ENCODE measurements at places on chromosomes 3 and 15.

- no peaks in the 10 kb centered on the region for H3K27me3 ChIP-seq
- DNase-seq = no peak
- no peaks in the 10 kb centered on the region for H3K4me1 ChIP-seq
- no peak overlapping the region for H3K4me3 ChIP-seq
- H3K36me3 ChIP-seq = no peaks in the 10 kb centered on the region
These were observed 104.8 kb upstream of the OSTN start for GRCh38 chr3:191094057-191094845.

GRCh38 chr3:194280777-194281176 is 70.4 kb downstream of the CPN2 start:
- H3K4me3 ChIP-seq = no peak overlapping the region
- DNase-seq = no peak
- H3K36me3 ChIP-seq = no peaks in the 10 kb centered on the region
- H3K4me1 ChIP-seq = peaks cover 28% of the 10 kb centered on the region
- H3K27me3 ChIP-seq = no peaks in the 10 kb centered on the region

DNA sequence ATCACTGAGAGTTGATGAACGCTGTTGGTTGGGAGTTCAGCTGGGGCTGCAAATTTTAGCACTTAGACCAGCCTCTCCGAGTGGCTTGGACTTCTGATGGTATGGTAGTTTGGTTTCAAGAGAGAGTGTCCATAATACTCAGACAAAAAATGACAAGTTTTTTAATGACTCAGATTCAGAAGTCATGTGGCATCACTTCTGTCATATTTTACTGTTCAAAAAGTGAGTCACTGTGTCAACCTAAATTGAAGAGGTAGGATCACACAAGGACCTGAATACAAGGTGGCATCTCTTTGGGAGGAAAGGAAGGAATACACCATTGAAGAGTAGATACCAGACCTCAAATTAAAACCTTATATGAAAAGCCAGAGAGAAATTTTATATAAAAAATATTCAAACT is 99.1 kb upstream of the CHMP2B start:
- H3K36me3 ChIP-seq = no peaks in the 10 kb centered on the region
- H3K27me3 ChIP-seq = no peaks in the 10 kb centered on the region
- H3K27ac ChIP-seq = no peak overlapping the region
- no peaks in the 10 kb centered on the region for H3K4me1 ChIP-seq
- DNase-seq = no peak

GRCh38 chr15:89349206-89349558 is 14.6 kb upstream of the POLG start:
- H3K4me3 ChIP-seq = no peak overlapping the region
- no peak overlapping the region for H3K27ac ChIP-seq
- H3K4me1 ChIP-seq = no peaks in the 10 kb centered on the region
- no peaks in the 10 kb centered on the region for H3K36me3 ChIP-seq
- peaks cover 2% of the 10 kb centered on the region for H3K27me3 ChIP-seq
- no peak for DNase-seq

- no peak overlapping the region for H3K27ac ChIP-seq
- peaks cover 35% of the 10 kb centered on the region for H3K27me3 ChIP-seq
- H3K4me1 ChIP-seq = no peaks in the 10 kb centered on the region
- H3K4me3 ChIP-seq = no peak overlapping the region
- no peak for DNase-seq
These were observed 109.8 kb upstream of the SLC6A11 start for GRCh38 chr3:10706156-10706739.

GRCh38 chr15:41843571-41843970 is 4.9 kb downstream of the PLA2G4B start:
- DNase-seq = no peak
- no peaks in the 10 kb centered on the region for H3K4me1 ChIP-seq
- H3K4me3 ChIP-seq = no peak overlapping the region
- H3K27me3 ChIP-seq = no peaks in the 10 kb centered on the region
- H3K36me3 ChIP-seq = peaks cover 26% of the 10 kb centered on the region
- H3K27ac ChIP-seq = no peak overlapping the region

DNA sequence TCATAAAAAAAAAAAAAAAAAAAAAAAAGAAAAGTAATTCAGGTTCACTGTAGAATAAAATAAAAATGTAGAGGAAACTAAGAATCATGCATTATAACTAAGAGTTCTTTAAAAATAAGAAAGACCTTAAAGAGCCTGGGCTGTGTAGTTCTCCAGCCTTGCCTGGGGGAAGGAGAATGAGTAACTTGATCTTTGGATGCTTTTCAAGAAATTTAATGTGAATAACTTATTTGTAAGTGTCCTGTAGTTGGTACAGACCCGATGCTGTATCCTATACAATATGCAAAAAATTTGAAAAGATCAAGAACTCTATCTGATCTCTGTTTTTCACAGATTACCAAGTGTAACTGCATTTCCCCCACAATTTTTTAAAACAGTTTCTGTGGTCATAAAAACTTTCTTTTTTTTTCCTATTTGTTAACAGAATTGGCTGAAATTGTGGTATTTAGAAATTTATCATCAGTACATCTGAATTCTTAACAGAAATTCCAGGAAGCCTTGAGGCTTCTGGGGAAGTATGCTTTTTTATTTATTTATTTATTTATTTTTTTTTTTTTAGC is 195.3 kb downstream of the THRB start:
- no peaks in the 10 kb centered on the region for H3K27me3 ChIP-seq
- no peak for DNase-seq
- no peak overlapping the region for H3K27ac ChIP-seq
- no peaks in the 10 kb centered on the region for H3K4me1 ChIP-seq

- no peak overlapping the region for H3K4me3 ChIP-seq
- no peaks in the 10 kb centered on the region for H3K27me3 ChIP-seq
- no peak for DNase-seq
- H3K27ac ChIP-seq = no peak overlapping the region
These were observed 62.3 kb downstream of the APBA2 start for GRCh38 chr15:28948036-28948435.

GRCh38 chr15:42879443-42879842 is 41.1 kb downstream of the TTBK2 start:
- no peak overlapping the region for H3K27ac ChIP-seq
- no peaks in the 10 kb centered on the region for H3K27me3 ChIP-seq
- no peaks in the 10 kb centered on the region for H3K36me3 ChIP-seq
- no peak for DNase-seq

DNA sequence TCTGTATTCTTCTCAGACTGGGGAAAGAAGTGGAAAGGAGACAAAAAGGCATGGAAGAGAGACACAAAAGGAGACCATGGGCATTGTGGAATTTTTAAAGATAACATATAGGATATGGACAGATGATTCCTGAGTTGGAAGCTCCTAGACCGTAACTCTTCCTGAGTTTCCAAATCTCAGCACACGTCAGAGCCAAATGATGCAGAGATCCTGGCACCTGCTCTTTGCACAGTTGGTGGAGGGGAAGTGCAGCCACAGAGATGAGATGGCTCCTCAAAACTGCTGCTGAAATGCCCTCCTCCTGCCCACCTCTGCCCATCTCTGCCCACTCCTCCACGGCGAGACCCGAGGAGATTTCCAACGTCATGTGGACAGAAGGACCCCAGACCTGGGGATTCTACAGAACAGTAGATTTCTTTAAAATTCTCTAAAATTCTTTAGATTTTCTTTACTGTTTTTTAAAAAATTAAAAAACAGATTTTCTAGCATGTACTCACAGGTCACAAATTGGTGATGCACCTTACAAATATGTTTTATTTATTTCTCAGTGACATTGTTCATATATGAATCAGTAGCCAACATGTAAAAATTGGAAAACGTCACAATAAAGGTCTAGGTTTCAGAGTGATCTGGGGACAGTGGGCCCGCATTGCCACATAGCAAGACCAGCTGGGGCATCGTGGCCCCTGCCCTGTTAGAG is 8.1 kb downstream of the CPN2 start:
- H3K36me3 ChIP-seq = no peaks in the 10 kb centered on the region
- H3K27ac ChIP-seq = no peak overlapping the region
- H3K27me3 ChIP-seq = peaks cover 46% of the 10 kb centered on the region
- DNase-seq = no peak
- no peak overlapping the region for H3K4me3 ChIP-seq

- DNase-seq = no peak
- H3K27me3 ChIP-seq = no peaks in the 10 kb centered on the region
- H3K36me3 ChIP-seq = no peaks in the 10 kb centered on the region
- H3K4me1 ChIP-seq = no peaks in the 10 kb centered on the region
These were observed 643.4 kb upstream of the ARPP21 start for GRCh38 chr3:34995796-34996430.

DNA sequence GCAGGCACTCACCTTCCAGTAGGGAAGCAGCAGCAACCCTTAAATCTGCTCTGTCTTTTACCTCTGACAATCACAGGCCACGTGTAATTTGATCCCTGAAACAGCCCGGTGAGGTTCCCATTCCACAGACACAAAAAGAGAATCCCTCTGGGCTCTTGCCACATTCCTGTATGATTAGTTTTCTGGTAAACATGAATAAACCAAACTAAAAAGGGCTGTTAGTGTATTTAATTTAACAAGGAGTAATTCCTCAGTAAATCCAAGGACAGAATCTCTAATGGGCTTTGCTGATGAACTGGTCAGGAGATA is 186.9 kb downstream of the FAM43A start:
- no peak for DNase-seq
- H3K36me3 ChIP-seq = no peaks in the 10 kb centered on the region
- no peaks in the 10 kb centered on the region for H3K27me3 ChIP-seq
- peaks cover 7% of the 10 kb centered on the region for H3K4me1 ChIP-seq

DNA sequence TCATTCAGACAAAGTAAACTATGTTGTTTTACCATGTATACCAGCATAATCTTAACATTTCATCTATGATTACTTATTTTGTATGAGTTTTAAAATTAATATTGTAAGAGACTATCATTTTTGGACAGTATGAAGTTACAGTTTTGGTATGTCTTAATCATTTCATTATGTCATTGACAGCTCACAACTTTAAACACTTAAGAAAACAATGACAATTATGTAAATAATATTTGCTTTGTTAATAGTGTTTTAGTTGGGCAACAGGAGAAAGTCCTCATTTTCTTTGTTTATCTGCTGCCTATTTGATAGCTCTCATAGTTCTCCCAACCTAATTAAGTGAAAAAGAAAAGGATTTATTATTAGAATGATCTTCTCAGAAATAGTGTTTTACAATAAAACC is 80.2 kb downstream of the MEF2A start:
- no peak overlapping the region for H3K27ac ChIP-seq
- H3K4me3 ChIP-seq = no peak overlapping the region
- H3K36me3 ChIP-seq = peaks cover 3% of the 10 kb centered on the region

GRCh38 chr3:31958701-31959152 is 22.3 kb downstream of the OSBPL10 start:
- H3K27ac ChIP-seq = no peak overlapping the region
- H3K36me3 ChIP-seq = no peaks in the 10 kb centered on the region

DNA sequence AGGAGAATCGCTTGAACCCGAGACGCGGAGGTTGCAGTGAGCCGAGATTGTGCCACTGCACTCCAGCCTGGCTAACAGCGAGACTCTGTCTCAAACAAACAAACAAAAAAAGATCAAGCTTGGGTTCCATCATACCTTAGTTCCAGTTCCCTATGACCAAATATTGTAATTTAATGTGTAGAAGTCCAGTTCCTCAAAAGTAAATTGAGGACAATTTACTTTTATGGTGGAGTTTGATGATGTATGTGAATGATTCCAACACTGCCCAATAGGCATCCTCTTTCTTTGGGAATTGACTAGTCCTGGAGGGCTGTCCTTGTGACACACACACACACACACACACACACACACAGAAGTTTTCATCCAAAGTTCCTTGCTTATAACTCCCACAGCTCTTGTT is 2.8 kb upstream of the PKM start:
- peaks cover 16% of the 10 kb centered on the region for H3K4me1 ChIP-seq
- DNase-seq = no peak
- no peak overlapping the region for H3K27ac ChIP-seq
- H3K36me3 ChIP-seq = no peaks in the 10 kb centered on the region
- H3K4me3 ChIP-seq = no peak overlapping the region

- no peaks in the 10 kb centered on the region for H3K36me3 ChIP-seq
- DNase-seq = no peak
- no peak overlapping the region for H3K27ac ChIP-seq
- no peaks in the 10 kb centered on the region for H3K4me1 ChIP-seq
- H3K4me3 ChIP-seq = no peak overlapping the region
- peaks cover 5% of the 10 kb centered on the region for H3K27me3 ChIP-seq
These were observed 19.8 kb upstream of the PIGZ start for GRCh38 chr3:196988241-196989029.

DNA sequence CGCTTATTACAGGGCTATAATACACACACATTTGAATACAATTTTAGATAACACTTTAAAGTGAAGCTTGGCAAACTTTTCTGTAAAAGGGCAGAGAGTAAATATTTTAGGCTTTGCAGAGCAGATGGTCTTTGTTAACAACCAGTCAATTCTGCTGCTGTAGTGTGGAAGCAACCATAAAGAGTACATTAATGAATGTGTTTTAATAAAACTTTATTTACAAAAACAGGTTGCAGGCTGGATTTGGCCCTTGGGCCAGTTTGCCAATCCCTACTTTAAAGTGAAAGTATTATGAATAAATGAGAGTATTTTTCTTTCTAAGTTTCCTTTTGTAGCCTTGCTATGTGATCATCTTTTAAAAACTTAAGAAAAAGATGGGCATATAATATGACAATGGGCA is 20.7 kb upstream of the ANKRD34C start:
- no peaks in the 10 kb centered on the region for H3K4me1 ChIP-seq
- H3K27me3 ChIP-seq = no peaks in the 10 kb centered on the region
- no peak overlapping the region for H3K4me3 ChIP-seq
- no peak overlapping the region for H3K27ac ChIP-seq
- DNase-seq = no peak

DNA sequence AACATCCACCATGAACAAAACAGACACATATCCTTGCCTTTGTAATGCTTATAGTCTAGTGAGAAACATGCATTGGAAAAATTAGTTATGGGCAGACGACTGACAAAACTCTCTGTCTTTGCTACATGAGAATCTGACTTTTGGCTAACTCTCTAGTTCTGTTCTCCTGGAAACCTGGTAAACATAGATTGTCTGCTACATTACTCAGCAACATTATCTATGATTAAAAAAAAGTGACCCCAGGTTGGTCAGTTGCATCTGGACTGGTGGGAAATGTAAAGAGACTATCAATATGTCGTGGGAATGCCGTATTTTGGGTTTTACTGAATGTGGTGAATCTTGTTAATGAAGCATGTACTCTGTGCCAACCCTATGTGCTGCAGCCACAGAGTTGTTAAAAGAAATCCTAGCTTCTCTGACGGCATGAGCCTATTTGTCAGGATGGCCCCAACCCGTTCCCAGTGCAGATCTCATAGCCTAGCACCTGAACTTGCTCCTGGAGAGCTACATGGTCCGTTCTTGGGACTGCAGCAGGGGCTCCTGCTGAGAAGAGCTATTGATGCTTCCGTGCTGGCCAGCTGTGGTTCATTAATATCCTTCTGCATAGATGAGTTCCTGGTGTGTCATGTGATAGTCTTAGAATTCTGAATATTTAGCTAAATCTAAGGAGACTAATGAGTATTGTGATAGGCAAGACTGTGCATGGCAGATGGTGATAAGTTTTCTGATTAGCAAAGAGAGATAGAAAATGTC is 311.7 kb upstream of the ZNF717 start:
- no peak overlapping the region for H3K27ac ChIP-seq
- H3K4me1 ChIP-seq = no peaks in the 10 kb centered on the region
- no peaks in the 10 kb centered on the region for H3K36me3 ChIP-seq
- H3K4me3 ChIP-seq = no peak overlapping the region
- no peaks in the 10 kb centered on the region for H3K27me3 ChIP-seq

GRCh38 chr3:4522947-4523346 is 29.8 kb downstream of the ITPR1 start:
- H3K27me3 ChIP-seq = no peaks in the 10 kb centered on the region
- DNase-seq = no peak
- H3K27ac ChIP-seq = no peak overlapping the region
- H3K36me3 ChIP-seq = no peaks in the 10 kb centered on the region
